ENCODE measurements at places on chromosomes 11 and 22. TPM values are rescaled to one million over a fixed set of nuclear protein-coding genes. Genes with fewer than 3 reads are reported as not detected.

DNA sequence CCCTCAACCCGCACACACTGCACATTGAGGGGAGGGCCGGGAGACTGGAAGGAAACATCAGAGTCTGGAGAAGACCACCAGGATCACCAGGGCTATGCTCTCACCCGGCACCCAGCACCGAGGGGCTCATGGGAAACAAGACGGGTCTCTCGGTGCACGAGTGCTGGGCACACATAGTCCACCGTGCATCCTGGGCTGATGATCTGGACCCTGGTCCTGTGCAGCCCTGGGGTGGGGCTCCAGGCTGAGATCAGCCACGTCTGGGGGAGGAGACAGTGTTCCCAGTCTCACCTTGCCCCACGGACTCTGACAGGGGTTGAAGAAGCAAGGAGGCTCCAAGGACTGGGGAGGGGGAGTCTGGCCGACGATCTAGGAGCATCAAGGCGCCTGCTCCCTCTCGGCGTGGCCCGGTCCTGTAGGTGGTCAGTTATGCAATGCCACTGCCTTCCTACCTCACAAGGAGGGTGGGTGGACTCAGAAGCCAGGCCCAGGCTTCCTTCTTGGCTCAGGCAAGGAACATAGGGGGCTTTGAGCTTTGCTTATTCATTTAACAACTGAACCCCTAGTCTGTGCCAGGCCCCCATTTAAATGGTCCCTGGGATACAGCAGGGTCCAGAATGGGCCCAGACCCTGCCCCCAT is 11.4 kb upstream of the CD81 start:
- no peak for DNase-seq

GRCh38 chr11:25613865-25614264 is 718.1 kb upstream of the ANO3 start:
- DNase-seq: no peak

DNA sequence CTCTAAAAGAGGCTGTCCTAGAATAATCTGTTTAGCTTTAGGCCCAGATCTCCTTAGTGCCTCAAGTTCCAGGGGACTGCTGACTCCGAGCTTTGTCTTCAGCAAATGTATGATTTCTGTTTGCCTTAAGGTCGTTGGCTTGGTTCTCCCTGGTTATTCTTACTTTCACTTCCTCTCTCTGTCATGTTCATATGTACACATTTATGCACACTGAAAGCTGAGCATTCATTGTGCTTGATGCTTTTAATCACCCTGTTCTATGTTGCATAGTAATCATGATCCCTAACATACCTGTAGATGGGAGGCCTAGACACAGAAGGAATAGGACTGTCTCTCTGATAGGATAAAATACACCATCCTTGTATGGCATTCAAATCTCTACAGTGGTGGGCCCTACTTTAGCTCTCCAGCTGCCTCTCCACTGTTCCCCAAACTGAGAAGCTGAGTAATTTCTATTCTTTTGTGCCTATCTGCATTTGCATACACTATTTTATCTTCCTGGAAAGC is 7.2 kb downstream of the PPFIBP2 start:
- no peak for DNase-seq

GRCh38 chr11:121881806-121882205 is 234.2 kb downstream of the BLID start:
- DNase-seq: no peak

DNA sequence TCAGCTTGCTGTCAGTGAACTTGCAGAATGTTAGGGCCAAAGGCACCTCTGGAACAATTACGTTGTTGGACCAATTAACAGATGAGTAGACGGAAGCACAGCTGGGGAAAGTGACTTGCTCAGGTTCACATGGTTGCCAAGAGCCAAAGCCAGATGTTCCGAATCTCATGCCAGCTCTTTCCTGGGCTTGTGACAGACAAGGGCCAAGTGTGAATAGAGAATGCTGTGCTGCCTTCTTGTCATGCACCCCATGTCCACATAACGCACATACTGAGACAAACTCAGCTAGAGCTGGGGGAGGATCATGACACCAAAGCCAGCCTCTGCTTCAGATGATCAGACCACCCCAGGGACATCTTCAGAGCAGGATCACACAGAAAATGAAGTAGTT is 616.3 kb downstream of the INSC start:
- no peak for DNase-seq

Gene FOLR2
- total RNA-seq: not detected

Gene WDR74
- 42.2 TPM for total RNA-seq

GRCh38 chr11:17702876-17703275 is 16.5 kb upstream of the MYOD1 start:
- no peak for DNase-seq

DNA sequence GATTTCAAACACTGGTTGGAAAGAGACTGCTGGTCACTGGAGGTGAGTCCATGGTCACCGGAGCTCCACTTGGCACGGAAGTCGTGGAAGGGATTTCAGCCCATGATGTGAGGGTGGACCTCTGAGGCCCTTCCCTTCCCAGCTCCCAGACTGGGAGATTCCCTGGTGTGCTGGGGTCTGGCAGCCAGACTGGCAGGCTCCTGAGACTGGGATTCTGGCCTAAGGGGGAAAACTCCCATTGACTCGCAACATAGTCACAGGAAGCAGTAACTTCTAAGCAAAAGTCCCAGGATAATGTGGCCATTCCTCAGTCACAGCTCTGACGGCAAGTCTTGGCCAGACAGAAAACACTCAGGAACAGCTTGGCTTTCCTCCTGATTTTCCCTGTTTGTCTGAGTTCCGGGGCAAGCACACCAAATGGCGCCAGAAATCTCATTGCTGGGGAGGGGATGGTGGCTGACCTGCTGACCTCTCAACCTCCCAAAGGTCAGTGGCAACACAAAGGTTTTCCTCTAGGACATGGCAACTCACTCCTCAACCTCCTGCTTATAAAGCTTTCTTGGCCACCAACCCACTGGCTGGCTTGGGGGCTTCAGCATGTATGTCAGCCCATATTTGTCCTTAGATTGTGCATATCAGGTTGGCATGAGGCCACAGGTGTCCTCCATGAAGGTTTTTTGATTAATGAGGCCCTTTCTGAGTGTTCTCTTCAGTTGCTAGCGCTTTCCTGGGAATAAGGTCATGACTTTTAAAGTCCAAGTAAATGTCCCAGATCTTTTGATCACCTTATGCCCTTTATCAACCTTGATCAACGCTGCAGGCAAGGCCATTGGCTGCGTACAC is 99.5 kb downstream of the CCDC81 start:
- DNase-seq: no peak

DNA sequence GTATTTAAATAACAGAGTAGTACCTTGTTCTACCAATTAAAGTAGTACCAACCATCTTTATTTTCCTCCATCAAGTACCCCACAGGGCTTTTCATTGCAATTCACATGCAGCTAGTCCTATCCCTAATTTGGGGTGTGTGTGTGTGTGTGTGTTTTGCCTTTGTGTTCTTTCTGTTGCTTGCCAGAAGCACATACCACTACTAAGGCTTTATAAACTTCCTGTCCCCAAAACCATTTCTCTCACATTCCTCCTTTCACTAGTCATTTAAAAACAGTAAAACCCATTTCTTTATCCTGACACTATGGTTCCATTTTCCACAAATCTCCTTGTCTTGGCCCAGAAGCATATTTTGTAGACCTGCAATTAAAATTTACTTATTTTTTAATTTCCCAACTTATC is 54.6 kb downstream of the SLC36A4 start:
- no peak for DNase-seq

Gene BCO2
- 2.6 TPM for total RNA-seq

- peak; percentile 36 for DNase-seq
Measured at GRCh38 chr11:130070846-130071200, 1.1 kb downstream of the APLP2 start.

Gene FOSL1
- 1.3 TPM for total RNA-seq

DNA sequence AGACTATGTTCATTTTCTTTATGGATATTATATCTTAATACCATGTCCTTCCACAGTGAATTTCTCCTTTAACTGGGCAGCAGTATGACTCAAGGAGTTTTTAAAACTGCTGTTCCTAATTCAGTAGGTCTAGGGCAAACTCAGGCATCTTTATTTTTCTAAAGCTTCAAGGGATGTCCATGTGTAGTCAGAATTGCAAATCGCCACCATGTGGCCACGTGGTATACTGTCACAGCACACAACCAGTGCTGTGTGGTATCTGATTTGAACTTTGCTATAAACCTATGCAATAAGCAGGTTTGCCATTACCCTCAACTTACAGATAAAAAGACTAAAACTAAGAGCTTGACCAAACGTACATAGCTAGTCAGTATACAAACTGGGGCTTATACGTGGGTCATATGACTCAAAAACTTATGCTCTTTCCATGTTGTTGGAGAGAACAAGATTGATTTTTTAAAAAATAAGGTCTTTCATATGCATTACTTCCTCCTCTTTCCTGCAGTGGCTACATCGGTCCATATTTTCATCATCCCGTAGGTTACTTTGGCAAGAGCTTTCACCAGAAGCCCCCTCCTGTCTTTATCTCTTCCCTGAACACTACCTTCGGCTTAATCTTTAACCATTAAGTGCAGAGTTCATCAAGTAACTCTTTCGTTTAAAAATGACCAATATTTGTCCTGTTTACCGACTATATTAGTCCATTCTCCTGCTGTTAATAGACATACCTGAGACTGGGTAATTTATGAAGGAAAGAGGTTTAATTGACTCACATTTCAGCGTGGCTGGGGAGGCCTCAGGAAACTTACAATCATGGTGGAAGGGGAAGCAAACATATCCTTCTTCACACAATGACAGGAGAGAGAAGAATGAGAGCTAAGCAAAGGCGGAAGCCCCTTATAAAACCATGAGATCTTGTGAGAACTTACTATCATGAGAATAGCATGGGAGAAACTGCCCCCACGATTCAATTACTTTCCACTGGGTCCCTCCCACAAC is 8.0 kb upstream of the HTATIP2 start:
- peak; percentile 51 for DNase-seq

Gene KCNK4
- total RNA-seq: 0.36 TPM

DNA sequence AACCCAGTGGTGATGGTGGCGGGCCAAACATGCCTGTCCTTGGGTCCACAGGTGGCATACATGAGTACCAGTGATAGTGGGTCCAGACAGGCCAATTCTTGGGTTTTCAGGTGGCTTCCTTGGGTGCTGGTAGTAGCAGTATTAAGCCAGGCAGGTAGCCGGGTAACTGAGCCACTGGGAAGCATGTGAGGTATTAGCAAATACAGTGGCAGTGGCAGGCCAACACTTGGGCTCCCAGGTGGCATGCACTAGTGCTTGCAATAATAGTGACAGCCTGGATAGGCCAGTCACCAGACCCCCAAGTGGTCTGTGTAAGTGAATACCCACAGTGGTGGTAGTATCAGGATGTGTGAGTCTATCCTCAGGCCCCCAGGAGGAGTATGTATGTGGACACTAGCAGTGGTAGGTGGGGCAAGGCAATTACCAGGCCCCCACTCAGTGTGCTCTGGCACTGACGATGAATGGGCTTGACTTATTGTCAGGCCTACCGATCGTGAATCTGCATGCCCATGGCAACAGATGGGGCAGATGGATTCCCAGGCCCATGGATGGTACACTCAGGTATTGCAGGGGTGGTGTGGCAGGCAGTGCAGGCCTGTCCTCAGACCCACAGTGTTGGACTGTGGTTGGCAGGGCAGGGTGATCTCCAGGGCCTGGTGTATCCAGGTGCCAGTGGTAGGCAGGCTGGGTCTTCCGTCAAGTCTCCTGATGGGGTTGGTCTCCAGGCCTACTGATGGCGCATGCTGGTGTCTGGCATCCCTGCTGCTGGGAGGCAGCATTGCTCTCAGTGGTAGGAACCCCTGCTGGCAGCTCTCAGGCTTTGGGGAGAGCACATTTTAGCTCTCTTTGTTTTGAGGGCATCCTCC is 840.7 kb downstream of the FAM181B start:
- DNase-seq: no peak

DNA sequence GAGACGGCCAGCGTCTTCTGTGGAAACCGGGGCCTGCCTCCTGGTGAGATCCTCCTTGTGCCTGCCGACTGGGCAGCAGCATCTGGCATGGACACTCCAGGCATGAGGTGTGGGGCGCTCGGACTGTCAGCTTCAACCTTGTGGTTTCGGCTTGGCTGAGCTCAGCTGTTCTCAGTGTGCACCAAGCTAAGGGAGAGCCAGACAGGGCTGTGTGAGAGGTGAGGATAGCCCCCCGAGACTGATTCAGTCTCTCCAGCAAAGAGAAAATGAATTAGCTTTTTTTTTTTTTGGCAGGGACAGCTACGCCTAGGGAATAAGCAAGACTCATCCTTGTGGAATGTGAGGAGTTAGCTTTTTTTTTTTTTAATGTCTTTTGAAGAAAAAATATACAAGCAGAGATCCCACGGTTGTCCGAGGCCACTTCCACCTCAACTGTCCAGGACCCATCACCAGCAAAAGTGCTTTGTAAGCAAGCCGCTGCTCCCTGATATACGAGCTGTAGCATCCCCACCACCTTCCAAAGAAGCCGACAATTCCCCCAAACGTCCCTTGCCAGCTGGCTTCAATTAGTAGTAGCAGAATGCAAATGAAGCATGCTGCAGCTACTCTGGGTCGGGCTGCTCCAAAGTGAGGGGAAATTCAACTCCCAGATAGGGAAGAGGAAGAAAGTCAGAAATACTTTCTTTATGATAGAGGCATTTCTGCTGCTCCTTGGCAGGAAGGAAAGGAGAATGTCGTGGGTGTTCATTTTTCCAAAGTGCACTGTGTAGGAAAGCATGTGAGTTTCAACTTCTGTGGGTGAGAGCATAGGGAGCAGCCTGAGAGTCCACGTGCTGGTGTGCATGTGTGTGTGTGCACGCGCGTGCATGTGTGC is 9.7 kb upstream of the THY1 start:
- no peak for DNase-seq

Gene CDC42EP2
- 37.7 TPM for total RNA-seq
